A549 treated with Mapracorat at 1 μM for 4 hours (cell line): ENCODE measurements at places on chromosomes 3 and 15. TPM values are rescaled to one million over a fixed set of nuclear protein-coding genes. Genes with fewer than 3 reads are reported as not detected.

Gene TAGLN3
- total RNA-seq = not detected in 5 replicates

Gene VWA5B2
- total RNA-seq = 0.21 to 0.60 TPM (median 0.34 TPM) in 5 replicates

Gene USP4
- 11.4 to 15.4 TPM (median 13.8 TPM) in 5 replicates for total RNA-seq

Gene DOCK3
- total RNA-seq = 0.34 to 0.45 TPM (median 0.37 TPM) in 5 replicates

Gene CPEB1
- total RNA-seq = 2.6 to 4.0 TPM (median 3.2 TPM) in 5 replicates

Gene SACM1L
- 13.8 to 16.2 TPM (median 15.5 TPM) in 5 replicates for total RNA-seq
